T-cell (primary cell): ENCODE measurements at places on chromosomes 12 and 14. TPM values are rescaled to one million over a fixed set of nuclear protein-coding genes. Genes with fewer than 3 reads are reported as not detected.

- no peaks in the 10 kb centered on the region for H3K4me1 ChIP-seq
- no peaks in the 10 kb centered on the region for H3K27me3 ChIP-seq
- H3K36me3 ChIP-seq = no peaks in the 10 kb centered on the region
- H3K4me3 ChIP-seq = no peak overlapping the region
- no peak overlapping the region for H3K27ac ChIP-seq
- DNase-seq = no peak
Observed at GRCh38 chr14:29940482-29940881, 12.8 kb upstream of the PRKD1 start.

DNA sequence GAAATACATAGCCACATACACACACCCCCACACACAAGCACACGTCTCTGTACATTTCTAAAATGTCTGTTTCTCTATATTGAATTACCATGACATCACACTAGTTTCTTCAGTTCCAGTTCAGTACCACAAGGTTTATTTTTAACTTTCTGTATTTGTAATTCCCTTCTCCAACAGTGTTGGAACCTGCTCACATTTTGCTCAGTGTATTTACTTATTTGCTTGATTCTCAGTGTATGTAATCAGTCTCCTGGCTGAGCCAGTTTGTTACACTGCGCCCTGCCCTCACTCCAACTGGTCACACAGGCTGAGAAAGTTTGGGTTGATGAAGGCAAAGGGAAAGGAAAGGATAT lies 67.1 kb downstream of the MON2 start:
- no peak overlapping the region for H3K27ac ChIP-seq
- H3K27me3 ChIP-seq = no peaks in the 10 kb centered on the region
- peaks cover 44% of the 10 kb centered on the region for H3K36me3 ChIP-seq
- no peak for DNase-seq

DNA sequence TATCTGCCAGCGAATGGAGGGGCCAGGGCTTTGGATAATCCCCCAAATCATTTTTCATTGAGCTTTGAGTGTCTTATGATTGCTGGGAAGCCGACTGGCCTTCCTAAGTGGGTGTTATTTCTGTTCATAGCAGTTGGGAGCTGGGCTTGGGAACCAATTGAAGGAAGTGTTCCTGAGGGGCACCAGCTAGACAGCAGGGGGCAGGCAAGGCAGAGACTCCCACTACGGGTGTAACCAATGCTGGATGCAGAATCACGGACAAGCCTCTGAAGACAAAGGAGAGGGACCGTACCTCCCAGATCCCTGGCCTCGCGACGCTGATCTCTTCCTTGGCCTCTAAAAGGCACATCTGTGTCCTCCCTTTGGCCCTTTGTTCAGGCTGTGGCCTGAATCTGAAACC lies 149.0 kb upstream of the PRMT8 start:
- H3K27me3 ChIP-seq = no peaks in the 10 kb centered on the region
- no peaks in the 10 kb centered on the region for H3K36me3 ChIP-seq
- no peak overlapping the region for H3K27ac ChIP-seq
- H3K4me1 ChIP-seq = no peaks in the 10 kb centered on the region
- no peak for DNase-seq
- no peak overlapping the region for H3K4me3 ChIP-seq

- no peaks in the 10 kb centered on the region for H3K4me1 ChIP-seq
- DNase-seq = no peak
- H3K36me3 ChIP-seq = no peaks in the 10 kb centered on the region
- H3K27me3 ChIP-seq = peaks cover 17% of the 10 kb centered on the region
- no peak overlapping the region for H3K27ac ChIP-seq
Observed at GRCh38 chr14:93778453-93778852, 9.8 kb downstream of the PRIMA1 start.

GRIP1 gene
- 3.0 TPM for total RNA-seq

GDF11 gene
- 11.5 TPM for total RNA-seq

KRT85 gene
- not detected for total RNA-seq
